ENCODE measurements at places on chromosomes 11 and 22. TPM values are rescaled to one million over a fixed set of nuclear protein-coding genes. Genes with fewer than 3 reads are reported as not detected.

DNA sequence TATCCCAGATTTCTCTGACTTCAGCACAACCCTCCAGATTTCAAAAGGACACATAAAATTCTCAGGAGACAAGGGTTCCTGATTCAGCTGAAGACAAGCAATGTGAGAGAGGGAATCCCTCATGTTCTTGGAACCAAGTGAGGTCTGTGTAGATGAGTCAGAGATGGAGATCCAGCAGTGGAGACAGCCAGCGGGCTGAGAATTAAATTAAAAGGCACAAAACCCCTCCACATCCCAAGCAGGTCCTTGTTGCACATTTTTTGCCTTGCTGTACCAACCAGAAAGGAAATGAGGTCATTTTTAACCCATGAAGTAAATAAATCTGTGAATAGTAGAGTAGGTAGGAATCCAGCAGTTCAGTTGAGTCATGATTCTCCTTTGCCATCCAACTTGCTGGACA lies 9.7 kb downstream of the MTNR1B start:
- no peak for DNase-seq

Gene UCP3
- total RNA-seq: 0.54 TPM

DNA sequence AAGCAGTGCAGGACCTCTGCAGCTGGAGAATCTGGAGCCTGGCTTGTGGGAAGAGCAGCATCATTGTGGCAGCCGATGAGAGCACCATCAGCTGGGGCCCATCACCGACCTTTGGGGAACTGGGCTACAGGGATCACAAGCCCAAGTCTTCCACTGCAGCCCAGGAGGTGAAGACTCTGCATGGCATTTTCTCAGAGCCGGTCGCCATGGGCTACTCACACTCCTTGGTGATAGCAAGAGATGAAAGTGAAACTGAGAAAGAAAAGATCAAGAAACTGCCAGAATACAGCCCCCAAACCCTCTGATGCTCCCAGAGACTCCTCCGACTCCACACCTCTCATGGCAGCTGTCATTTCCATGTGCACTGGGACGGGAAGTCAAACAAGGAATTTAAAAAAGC lies 35.6 kb downstream of the ASRGL1 start:
- DNase-seq: no peak

DNA sequence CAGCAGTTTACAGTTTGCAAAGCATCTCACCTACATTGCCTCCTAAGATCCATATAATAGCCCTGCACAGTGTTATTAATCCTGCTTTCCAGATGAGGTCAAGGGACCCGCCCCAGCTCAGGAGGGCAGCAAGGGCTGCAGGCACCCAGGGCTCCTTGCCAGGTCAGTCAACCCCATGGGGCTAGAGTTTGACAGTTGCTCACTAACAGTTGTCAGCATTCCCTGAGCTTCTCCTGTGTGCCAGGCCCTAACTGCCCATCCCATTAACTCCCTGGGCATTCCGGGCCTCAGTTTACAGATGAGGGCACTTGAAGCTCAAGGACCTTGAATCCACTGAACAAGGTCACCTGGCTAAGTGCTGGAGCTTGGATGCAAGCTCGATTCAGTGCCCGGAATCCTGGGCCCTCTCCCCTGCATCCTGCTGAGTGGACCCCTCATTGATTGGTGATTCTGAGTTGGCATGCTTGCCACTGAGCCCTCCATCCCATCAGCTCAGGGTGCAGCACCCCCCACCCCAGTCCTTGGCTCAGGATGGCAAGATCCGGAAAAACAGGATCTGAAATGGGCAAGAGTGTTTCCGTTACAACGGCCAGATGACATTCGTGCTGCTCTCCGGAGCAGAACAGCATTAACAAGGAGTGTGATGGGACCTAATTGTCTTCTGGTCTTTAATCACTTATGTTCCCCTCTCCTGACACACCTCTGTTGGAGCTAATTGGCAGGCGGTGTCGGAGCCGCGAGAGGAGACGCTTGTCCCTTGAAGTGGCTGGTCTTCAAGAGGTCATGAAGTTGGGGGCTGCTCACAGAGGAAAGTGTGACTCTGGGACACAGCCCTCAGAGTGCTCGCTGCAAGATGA lies 87.4 kb upstream of the SHISAL1 start:
- DNase-seq: no peak

DNA sequence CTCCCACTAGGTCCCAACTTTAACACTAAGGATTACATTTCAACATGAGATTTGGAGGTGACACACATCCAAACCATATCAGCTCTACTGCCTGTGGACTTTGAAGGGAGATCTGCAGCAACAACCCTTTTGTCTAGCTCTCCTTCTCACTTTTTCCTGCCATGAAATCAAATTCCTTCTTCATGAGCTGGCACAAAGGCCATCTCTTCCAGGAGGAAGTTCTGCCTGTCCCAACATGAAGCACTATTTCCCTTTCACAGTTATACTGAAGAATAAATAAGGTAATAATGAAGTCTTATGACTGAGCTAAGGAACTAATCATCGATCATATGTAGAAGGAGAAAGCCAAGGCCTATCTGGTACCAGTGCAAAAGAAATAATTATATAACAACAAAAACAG lies 253.5 kb upstream of the TENM4 start:
- no peak for DNase-seq

Measured in fibroblast of the aortic adventitia (primary cell).